ENCODE measurements at places on chromosomes 16 and 17. TPM values are rescaled to one million over a fixed set of nuclear protein-coding genes. Genes with fewer than 3 reads are reported as not detected.
A peak's percentile ranks its signal among the peaks of the same experiment; 100 is the strongest.

- no peak for DNase-seq
Observed at GRCh38 chr17:33513769-33514168, 220.7 kb upstream of the ASIC2 start.

- no peak for DNase-seq
Observed at GRCh38 chr17:74307984-74308773, 17.8 kb upstream of the KIF19 start.

DNA sequence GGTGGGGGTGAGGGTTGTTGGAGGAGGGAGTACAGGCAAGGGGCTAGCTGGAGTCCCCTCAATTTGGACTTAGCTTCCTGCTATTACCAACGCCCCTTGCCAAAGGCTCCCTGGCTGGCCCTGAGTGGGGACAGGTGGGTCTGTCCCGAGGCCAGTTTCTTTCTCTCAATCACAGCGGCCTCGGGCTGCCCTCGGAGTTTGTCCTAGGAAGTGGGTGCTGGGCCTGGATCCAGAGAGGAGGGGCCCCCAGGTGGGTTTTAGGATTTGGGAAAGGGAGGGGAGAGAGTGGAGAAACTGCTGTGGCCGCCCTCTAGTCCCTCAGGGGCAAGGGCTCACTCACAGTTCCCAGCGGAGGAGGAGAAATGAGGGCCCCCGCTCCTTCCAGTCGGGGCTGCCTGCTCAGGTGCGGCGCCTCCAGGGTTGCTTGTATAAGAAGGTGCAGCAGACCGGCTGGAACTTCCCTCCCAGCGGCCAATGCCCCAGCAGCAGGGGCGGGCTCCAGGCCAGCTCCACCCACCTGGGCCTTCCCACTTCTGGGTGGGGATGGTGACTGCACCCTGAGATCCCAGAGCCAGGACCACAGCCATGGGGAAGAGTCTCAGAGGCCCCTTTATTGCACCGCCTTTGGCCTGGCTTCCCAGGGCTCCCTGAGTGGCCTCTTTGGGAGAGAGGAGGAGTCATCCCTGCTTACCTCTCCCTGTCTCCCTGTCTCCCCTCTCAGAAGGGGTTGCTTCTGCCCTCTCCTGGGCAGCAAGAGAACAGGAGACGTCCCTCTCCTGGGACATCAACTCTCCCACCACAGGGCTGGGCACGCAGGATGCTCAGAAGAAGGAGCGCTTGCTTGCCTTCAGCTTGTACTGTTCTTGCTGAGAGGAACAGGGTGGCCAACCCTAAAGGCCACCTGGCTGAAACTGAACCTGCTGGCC, 112.0 kb upstream of the SMURF2 start:
- no peak for DNase-seq

GRCh38 chr17:48014595-48015111, 22.9 kb downstream of the COPZ2 start:
- DNase-seq: no peak

GRCh38 chr16:1601031-1601430, 10.8 kb downstream of the IFT140 start:
- no peak for DNase-seq

- DNase-seq: peak; percentile 86
Observed at GRCh38 chr16:14028202-14028601, 42.9 kb upstream of the MRTFB start.

DNA sequence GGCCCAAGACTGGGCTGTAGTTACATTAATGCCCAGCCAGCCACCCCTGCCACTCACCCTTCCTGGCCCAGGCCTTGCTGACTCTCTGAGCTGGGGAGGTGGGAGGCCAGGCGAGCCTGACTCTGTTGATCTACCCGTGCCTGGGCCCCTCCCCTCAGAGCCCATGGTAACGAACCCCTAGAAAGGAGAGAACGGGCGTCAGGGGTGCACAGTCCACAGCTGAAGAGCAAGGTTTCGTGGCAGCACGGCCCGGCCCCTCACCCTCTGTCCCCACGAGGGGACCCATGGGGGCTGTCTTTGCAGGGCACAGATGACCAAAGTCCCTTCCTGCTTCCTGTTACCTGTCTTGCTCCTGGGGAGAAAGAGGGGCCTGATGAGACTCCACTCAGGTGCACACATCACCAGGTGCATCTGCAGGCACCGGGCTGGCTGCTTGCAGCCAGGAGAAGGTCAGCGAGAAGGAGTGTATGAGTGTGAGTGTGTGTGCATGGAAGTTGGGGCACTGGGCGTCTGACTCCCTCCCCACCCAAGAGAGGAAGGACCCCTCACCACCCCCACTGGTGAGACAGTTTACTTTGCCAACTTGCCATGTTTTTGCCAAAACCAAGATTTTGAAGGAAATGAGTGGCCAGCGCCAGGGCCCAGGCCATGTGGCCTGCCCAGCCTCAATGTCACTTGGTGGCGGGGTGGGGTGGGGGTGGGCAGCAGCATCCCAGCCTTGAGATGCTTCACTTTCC, 359.1 kb downstream of the SEC14L1 start:
- no peak for DNase-seq

GRCh38 chr17:46121165-46121764, 72.0 kb downstream of the KANSL1 start:
- peak; percentile 30 for DNase-seq

DNA sequence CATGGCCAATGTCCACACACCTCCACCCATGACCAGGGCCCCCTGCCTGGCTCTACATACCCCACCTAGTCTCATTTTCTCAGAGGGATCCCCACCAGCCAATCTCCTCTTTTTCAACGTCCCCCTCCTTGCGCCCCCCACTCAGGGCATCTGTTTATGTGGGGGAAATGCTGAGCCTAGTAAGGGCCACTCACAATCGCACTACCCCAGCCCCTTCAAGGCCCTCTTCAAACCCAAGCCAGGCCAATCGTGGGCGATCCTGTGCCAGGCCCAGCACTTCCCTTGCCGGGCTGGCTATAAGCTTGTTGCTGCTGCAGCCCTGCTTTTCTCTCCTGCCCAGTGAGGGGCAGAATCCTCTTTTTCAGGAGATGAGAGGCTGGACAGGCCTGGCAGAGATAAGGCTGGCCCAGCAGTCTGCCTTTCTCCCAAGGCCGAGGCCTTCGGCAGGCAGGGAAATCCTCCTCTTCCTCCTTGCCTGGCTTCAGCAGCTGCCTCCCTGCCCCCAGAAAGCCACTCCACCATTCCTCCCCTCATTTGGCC, 16.1 kb downstream of the HSD11B2 start:
- DNase-seq: no peak

- peak; percentile 48 for DNase-seq
Observed at GRCh38 chr17:15436473-15437302, 30.7 kb downstream of the CDRT4 start.

MYH3 gene
- 1.5 TPM for total RNA-seq

PRRT2 gene
- total RNA-seq: not detected

IL34 gene
- 15.0 TPM for total RNA-seq

TEKT3 gene
- not detected for total RNA-seq

Data from gastrocnemius medialis (tissue), 4 donors.